Activated CD4-positive, CD25-positive, alpha-beta regulatory T cell (primary cell): ENCODE measurements at places on chromosomes 2 and 18.

- DNase-seq = no peak
Observed at GRCh38 chr2:55995902-55996301, 72.3 kb upstream of the EFEMP1 start.

GRCh38 chr2:132366421-132367180, 50.0 kb upstream of the GPR39 start:
- DNase-seq = no peak

GRCh38 chr2:191728750-191729624, 51.1 kb downstream of the NABP1 start:
- DNase-seq = no peak

- DNase-seq = no peak
Observed at GRCh38 chr2:8447610-8448221, 234.1 kb upstream of the ID2 start.

DNA sequence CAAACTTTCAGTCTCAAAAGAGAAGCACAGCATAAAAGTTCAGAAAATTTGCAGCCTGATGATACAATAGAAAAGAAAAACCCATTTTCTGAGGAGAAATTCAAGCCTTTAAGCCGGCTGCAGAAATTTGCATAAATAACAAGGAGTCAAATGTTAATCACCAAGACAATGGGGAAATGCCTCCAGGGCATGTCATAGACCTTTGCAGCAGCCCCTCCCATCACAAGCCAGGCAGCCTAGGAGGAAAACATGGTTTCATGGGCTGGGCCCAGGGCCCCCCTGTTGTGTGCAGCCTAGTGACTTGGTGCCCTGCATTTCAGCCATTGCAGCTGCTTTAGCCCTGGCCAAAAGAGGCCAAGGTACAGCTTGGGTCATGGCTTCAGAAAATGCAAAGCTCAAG, 54.1 kb upstream of the CAVIN2 start:
- DNase-seq = no peak

- no peak for DNase-seq
Observed at GRCh38 chr2:160054984-160055725, 7.3 kb downstream of the PLA2R1 start.

- no peak for DNase-seq
Observed at GRCh38 chr18:32922951-32923430, 150.2 kb upstream of the KLHL14 start.

DNA sequence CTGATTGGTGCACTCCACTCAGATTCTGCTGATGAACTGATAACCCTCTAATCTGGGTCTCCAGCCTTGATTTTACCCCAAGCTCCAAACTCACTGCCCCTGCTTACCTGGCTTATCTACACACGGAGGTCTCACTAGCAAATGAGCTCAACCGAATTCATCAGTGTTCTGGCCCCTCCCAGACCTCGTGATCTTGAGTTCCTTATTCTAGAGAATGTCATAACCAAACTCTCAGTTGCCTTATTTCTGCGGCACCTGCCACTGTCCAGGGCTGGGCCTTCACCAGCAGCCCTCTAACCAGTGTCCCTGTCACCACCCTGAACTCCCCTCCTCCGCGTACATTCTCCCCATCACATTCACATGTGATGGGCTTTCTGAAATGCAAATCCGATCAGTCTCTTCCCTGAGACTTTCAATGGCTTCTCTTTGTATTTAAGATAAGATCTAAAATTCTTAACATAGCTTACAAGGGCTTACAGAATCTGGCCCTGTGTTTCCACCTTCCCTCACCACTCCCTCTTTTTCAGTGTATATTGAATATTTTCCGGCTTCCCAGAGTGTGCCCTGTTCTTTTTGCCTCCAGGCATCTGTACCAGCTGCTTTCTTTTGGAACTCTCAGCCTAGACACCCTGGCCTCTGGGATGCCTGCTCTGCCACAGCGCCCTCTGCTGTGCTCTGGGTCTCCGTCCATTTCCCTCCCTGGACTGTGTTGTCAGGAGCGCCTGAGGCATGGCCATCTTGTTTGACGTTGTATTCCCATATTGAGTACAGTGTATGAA, 31.1 kb downstream of the NAB1 start:
- DNase-seq = peak; percentile 7

- peak; percentile 68 for DNase-seq
Observed at GRCh38 chr2:85437488-85438200, 19.1 kb downstream of the SH2D6 start.

- no peak for DNase-seq
Observed at GRCh38 chr2:169966454-169966853, 139.2 kb downstream of the UBR3 start.

- no peak for DNase-seq
Observed at GRCh38 chr2:240532031-240532775, 25.6 kb downstream of the ANKMY1 start.

- DNase-seq = no peak
Observed at GRCh38 chr2:52391621-52392020, 1359.7 kb upstream of the NRXN1 start.

DNA sequence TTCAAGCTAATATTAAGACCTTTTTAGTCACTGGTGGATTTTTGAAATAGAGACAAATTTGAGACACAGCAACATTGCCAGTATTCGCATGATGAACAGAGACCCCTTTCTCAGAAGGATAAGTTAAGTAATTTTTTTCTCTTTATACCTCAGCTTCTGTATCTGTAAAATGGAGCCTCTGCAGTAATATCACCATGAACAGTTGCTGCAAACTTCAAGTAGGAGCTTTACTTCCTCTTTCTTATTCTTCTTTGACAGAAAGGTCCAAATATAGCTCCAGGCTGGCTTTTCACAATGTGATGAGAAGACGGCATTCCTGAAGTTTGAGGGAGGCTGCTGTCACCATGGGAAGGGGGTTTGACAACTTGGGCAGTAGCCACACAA, 158.7 kb downstream of the TDRD15 start:
- DNase-seq = no peak

- no peak for DNase-seq
Observed at GRCh38 chr2:127584047-127584446, 48.6 kb downstream of the MYO7B start.

DNA sequence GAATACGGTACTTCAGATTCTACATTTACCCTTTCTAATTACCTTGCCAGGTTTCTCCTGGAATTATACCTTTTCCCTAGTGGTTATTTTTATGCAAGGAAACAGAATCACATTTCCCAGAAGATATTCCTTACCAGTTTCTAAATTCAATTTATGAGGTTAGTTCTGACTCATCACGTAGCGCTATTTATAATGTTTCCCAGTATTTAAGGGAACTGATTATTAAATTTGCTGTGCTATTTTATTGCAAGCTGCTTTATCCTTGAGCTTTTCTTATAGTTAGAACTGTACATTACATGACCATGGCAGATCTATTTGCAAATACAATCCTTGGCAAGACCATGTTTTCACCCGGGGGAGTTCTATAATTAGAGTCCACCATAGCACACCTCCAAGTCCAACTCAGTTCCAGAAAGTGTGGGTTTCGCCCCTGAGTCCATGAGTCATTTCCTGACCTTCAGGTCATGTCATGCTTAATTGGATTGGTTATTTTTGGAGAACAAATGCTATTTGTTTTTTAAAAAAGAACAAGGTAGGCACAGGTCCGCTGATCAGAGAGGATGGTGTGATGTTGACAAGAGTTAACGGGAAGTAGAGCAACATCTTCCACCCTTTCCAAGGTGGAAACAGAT, 126.6 kb downstream of the ZNF532 start:
- DNase-seq = no peak

DNA sequence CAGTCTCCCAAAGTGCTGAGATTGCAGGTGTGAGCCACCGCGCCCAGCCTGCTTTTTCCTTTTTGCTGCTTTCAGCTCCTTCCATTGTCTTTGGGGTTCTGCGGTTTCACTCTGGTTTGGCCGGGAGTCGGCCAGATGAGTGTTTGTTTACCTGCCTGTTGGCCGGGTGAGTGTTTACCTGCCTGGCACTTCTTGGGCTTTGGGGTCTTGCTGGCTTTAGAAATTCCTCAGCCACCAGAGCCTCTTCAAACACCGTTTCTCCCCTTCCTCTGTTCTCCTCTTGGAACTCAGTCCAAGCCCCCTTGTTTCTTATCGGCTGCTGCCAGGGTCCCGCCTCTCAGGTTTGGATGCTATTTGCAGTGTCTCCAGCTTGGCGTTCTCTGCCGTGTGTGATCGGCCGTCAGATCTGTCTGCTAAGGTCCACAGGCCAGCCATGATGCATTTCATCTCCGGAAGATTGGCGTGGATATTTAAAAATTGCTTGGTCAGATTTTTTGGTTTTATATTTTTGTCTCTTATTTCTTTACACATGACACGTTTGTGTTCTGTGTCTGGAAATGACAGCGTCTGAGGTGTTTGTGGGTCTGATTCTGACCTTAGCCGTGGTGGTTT, 14.2 kb upstream of the GAL3ST2 start:
- DNase-seq = no peak

GRCh38 chr18:56035546-56035945, 447.6 kb upstream of the TCF4 start:
- DNase-seq = no peak

- no peak for DNase-seq
Observed at GRCh38 chr2:190627448-190628412, 21.2 kb upstream of the NAB1 start.

DNA sequence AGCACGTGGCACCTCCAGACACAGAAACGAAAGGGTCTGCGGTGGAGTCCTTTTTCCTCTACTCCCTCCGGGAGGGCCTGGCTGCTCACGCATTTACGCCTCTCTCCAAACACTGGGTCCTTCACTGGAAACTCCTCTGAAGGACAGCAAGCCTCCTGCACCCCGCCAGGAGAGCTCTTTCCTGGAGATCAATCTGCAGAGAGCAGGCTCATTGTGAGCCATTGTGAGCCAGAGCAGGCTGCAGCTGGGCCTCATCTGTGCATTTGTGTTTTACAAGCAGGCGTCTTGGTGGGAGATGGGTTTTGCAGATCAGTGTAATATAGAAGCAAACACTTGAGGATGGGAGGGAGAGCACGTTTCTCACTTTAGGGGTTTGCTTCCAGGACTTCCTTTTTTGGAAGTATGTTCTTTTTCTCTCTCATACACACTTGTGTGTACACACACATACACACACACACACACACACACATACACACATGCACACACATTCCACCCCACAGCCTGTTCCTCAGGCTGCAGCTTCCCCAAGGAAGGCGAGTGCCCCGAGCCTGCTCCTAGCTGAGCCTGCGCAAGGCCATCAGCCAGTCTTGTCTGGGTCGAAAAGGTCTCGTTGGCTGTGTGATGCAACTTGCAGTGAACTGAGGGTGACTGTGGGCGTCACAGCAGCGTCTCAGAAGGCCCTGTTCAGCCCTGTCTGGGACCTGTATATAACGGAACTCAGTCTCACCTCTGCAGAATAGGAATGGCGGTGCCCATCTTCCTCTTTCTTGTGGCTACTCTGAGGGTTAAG, 163.5 kb downstream of the GLI2 start:
- DNase-seq = no peak

- DNase-seq = no peak
Observed at GRCh38 chr2:173680574-173680973, 284.6 kb downstream of the SP3 start.

GRCh38 chr2:47644351-47644750, 138.6 kb upstream of the MSH6 start:
- no peak for DNase-seq

DNA sequence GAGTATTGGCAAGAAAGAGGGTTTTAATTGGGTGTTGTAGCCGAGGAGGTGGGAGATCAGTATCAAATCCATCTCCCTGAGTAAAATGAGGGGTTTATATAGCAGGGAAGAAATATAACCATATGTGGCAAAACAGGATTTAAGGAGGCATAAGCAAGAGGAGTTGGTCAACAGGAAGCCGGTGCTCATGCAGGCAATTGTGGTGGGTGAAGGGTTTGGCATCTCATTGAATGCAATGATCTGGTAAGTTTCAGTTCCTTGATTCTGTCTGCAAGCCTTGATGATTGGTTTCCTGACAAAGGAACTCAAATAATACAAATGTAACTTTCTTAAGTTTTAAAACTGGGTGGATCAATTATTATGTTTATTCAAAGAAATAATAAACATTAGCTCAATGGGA, 564.4 kb upstream of the LINC00305 start:
- no peak for DNase-seq

DNA sequence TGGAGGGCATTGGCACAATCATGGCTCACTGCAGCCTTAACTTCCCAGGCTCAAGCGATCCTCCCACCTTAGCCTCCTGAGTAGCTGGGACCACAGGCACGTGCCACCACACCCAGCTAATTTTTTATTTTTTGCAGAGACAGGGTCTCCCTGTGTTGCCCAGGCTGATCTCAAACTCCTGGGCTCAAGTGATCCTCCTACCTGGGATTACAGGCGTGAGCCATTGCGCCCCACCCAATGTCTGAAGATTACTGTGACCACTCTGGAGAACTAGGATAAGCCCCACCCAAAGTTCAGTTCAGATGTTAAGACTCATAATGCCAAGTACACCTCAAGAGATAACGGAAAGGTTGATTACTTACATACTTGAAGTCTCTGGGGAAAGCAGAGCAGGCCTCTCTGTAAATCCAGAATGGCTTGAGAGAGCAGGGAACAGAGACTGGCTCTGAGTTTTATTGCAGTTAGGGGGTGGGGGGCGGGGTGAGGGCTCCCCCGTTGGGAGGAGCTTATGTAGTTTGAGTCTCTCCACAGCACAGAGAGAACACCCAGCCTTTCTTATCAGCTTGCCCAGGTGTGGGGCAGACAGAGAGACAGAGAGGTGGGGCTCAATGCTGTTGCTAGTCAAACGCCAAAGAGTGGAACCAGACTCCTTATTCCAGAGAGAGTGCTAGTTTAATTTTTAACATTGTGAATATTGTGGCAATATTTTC, 26.5 kb upstream of the ERICH2 start:
- no peak for DNase-seq

DNA sequence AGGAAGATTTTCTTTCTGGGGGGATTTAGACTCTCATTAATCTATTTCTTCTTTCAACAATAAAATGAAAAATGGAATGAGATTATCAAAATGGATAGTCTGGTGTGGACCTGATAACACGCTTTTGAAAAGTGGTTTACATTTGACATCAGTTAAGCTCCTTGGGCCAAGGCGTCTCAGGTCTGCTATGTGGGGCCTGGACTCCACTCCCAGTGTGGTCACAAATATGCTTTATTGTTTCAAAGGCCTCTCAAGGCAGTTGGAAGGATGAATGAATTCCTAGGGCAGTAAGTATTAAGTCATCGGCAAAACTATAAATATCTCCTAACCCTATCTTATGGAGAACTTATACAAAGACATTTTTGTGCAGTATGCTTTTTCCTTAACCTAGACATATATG, 74.5 kb downstream of the ETAA1 start:
- no peak for DNase-seq

GRCh38 chr18:57984490-57985115, 59.4 kb upstream of the NEDD4L start:
- no peak for DNase-seq
